ENCODE measurements at places on chromosomes 7 and 10.

DNA sequence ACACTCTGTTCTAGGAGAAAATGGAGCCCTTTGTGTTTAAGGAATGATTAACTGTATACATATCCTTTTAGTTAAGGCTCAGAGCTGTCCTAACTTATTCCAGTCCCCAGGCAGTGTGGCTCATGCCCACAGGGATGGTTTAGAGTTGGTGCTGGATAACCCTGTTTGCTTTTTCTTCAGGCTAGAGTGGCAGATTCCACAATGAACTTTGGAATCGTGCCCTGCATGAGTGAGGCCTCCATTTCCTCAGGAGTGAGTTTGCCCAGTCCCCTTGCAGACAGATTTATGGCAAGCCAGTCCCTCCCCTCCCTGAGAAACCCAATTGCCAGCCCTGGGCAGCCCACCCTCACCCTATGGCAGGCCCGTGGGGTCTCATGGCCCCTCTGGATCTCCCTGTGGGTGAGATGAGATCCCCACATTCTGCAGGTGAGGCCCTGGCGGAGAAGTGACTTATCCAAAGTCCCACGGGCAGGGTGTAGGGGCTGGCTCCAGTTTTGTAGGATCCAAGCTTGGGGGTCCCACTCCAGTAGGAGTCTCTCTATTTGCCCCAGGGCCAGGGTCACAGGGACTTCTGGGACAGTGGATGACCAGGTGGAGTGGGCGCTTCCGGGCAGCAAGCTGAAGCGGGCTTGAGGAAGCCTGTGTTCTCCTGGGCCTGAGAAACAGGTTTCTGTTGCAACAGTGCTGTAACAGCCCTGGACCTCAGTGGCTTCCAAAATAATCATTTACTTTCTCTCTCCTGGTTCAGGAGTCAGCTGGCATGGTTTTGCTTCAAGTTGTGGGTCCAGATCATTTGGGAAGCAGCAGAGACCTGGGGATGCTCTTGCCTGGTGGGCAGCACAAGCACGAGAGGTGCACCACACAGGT lies 9.0 kb upstream of the COMTD1 start:
- no peak for DNase-seq

GRCh38 chr10:25130906-25131305 lies 43.9 kb upstream of the GPR158 start:
- DNase-seq = peak; percentile 19

- no peak for DNase-seq
Measured at GRCh38 chr7:139588632-139589031, 65.1 kb downstream of the CLEC2L start.

DNA sequence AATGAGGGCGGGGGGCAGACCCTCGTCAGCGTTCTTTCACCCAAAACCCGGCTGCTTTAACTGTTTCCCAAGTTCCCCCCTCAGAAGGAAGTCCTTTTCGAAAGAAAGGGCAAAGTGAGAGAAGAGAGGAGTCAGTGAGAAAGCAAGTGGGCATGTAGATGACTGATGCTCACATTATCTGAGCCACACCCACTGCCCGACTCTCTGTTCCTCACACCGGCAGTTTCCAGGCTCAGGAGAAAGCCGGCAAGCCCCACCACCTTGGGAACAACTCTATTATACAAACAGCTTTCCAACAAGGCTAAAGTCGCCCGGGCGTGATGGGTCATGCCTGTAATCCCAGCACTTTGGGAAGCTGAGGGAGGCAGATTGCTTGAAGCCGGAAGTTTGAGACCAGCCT lies 23.1 kb downstream of the RCC1L start:
- DNase-seq = no peak

DNA sequence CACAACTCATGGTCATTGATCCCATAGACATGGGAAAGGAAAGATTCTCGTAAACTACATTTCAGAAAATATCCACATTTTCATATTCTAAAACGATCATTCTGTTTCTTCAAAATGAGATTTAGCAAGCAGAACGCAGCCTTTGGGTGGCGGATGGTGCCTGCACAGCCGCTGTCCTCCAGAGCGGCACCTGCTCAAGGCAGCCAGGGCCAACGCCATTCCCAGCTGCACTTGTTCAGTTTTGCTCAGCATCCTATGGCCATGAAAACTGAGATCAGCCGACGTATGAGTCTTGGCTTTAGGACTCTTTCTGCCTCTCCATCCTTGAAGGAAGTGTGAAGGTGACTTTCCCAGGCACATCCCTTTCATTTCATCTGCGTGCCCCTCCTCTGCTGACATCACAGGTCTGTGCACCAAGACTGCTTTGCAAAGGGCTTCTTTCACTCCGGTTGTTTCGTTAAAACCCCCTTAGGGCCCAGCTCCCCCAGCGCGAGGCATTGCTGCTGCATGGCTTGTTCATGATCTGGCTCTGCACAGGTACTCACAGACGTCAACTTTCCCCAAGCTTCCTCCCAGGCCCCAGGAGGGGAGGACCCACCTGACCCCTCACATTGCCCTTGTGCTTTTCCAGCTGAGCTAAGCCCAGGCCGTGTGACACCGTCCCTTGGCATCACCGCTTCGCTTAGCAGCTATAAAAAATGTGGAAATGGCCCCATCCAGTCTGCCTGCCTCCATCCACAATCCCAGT lies 37.2 kb downstream of the TCERG1L start:
- no peak for DNase-seq

DNA sequence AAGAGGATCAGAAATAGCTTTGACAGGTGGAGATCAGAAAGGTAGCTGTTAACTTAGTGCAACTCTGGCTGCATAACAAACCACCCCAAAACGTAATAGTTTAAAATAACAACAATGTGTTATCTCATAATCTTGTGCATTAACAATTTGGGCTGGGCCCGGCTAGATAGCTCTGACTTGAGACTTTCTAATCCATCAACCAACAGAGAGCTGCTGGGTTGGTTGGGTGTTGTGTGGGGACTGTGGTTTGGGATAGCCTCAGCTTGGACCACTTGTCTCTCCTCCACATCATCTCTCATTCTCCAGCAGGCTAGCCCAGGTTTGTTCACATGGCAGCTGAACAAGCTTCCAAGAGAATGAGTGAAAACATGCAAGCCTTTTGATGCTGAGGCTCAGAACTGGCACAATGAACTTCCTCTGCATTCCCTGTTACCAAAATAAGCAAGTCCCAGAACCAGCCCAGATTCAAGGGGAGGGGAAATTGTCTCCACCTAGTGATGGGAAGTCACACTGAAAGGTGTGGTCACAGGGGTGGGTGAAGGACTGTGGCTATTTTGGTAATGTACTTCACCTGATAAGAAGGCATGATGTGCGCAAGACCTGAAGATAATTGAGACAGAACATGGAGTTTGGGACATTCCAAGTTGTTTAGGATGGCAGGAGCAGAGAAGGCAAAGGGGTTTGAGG lies 20.4 kb upstream of the ASAH2 start:
- DNase-seq = no peak

DNA sequence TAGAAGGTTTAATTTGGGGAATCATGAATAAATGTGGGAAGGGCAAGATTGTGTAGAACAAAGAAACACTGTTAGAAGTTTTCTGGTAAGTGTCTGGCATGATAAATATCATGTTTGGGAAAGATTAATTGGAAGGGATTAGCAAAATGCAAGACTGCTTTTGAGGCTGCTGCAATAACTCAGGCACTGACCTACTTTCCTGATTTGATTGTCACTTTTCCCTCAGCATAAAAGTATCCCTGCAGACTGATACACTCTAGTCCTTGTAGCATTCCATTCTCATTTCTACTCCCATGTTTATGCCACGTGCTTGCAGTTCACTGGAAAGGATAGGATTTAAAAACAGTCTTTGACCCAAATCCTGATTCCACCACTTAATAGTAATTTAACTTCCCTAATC lies 303.3 kb upstream of the SEMA3A start:
- no peak for DNase-seq

DNA sequence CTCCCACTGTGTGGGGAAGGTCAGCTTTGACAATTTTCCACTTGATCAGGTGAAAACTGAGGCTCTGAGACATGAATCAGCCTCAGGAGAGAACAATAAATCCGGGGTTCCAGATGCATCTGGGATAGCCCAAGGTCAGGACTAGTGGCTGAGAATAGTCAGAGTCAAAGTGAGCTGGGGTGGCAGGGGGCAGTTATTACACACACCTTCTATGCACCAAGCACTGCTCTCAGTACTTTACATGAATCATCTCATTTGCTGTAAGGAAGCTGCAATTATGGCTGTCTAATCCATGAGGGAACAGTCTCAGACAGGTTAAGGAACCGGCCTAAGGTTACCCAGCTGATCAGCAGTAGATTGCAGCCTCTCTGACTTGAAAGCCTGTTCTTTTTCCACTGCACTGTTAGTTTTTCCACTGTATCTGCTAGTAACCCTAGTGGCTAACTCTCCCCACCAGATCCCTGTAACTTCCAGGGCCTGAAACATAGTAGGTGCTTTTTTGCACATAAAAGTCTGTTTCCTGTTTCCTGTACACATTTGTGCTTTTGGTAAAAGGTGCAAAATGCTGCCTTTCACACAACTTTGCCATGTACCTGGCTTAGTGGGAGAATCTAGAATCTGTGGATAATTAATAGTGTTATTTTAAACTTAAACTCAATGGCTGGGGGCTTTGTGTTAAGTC lies 125.9 kb downstream of the EMX2 start:
- DNase-seq = no peak

DNA sequence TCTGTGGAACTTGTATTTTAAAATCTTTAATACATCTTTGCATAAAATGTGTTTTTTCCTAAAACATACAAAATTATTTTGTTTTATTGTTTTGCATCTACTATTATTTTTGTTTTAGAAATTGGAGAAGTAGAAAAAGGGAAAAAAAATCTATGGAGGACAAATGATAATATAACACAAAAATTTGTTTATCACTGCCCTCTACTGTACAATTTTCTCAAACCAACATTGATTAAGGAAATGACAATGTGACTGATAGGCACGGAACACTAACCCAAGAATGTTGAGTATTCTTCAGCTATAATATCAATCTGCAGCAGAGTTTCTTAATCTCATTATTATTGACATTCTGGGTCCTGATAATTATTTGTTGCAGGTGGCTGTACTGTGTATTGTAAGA lies 9.5 kb upstream of the ING3 start:
- DNase-seq = no peak

DNA sequence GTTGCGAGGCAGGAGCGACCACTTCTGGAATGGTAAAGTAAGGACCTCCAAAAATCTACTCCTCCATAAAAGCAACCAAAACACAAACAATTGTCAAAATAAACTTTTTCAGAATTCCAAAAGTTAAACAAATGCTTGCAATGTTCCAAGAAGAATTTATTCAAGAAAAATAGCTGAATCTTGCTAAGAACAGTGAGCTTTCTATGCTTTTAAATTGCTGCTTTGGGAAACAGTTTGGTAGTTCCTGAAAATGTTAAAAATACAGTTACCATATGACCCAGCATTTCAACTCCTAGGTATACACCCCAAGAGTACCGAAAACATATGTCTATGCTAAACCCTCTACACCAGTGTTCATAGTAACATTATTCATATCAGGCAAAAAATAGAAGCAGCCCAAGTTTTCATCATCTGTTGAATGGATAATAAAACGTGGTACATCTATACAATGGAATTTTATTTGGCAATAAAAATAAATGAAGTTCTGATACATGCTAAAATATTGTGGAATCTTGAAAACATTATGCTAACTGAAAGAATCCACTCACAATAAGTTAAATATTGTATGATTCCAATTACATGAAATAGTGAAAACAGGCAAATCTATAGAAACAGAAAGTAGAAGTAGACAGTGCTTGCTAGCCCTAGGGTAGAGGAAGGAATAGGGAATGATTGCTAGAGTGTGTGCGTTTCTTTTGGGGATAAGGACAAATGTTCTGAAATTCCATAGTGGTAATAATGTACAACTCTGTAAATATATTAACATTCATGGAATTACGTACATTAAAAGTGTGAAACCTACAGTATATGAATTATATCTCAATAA lies 57.0 kb downstream of the LRRN3 start:
- no peak for DNase-seq

DNA sequence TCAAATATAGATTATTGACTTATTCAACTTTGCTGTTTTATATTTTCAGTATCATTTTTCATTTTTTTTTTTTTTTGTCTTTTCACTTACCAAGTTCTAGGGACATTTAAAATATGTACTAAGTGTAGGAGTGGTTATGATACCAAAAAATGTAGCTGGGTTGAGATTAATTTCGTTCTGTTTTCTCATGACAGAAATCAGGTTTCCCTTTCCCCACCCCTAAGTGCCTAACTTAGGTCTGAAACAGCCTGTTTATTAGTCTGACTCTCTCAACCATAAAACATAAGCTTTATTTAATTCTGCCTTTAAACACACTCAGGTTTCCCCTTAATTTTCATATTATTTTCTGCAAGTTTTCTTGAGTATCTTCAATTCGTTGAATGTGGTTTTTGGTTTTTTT lies 22.1 kb downstream of the TMEM106B start:
- no peak for DNase-seq

DNA sequence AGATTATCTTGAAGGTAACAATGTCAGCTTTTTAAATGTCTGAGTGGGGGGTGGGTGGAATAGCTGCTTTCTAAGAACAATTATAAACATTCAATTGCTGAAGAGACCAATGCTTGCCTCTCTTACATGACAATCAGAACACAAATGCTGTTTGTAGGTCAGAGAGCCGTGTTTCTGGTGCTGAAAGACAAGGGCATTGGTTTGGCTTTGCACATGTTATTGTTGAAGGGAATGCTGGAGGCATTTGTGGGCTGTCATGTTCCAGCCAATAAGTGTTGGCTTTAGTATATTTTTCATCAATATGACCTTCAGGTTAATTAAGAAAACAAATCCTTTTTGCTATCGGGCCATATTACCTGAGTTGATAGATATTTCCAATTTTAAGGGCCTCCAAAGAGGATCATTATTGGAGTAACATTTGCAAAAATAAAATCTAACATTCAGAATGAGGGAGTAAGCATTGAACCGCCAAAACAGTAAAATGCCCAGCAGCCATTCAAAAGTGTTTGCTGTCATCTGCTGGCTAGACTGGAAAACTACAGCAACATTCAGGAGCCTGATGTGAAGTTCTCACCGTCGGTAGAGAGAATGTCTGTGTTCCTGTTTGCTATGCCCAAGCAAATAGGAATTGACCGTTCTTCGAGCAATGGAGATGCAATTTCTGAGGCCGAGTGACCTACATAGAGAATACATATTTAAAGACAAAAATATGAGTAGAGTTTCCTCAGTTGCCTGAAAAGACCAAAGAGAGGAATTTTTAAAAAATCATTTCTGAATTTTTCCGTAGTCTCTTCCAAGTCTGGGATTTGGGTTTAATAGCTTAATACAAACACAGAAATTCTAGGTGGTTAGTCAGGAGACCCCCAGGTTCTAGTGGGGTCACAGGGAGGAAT lies 118.9 kb downstream of the APBB1IP start:
- DNase-seq = peak; percentile 33

- DNase-seq = peak; percentile 17
Measured at GRCh38 chr10:16606421-16606820, 84.7 kb upstream of the C1QL3 start.

- peak; percentile 0 for DNase-seq
Measured at GRCh38 chr7:10239695-10240345, 733.9 kb upstream of the PHF14 start.
